Stimulated activated CD8-positive, alpha-beta memory T cell treated with anti-CD3 and anti-CD28 coated beads, Interleukin-2, amount 100 ng/mL, for 1 hour (primary cell): ENCODE measurements at places on chromosomes 3 and 15.

- no peak for DNase-seq
Observed at GRCh38 chr3:135267487-135267886, 472.4 kb downstream of the EPHB1 start.

- DNase-seq, result no peak
Observed at GRCh38 chr15:66004618-66005262, 135.4 kb downstream of the RAB11A start.

DNA sequence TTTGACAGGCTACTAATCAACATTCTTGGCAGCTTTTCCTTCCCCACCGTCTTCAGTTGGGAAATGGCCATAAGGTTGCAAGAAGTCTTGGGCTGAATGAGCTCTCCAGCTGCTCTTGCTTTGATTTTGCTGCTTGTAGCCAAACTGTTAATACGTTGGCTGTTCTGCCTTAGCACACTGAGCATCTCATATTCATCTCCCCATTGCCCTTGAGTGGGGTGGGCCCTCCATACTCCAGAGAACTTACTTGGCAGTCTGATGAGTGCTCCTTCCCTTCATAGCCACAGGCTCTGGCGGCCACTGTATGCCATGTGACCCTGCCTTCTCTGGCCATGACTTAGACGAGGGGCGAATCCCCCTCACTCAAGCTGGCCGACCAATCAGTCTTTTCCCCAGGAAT lies 25.8 kb upstream of the PAQR5 start:
- DNase-seq, result no peak

- no peak for DNase-seq
Observed at GRCh38 chr3:104396974-104397669, 969.6 kb upstream of the ALCAM start.

- no peak for DNase-seq
Observed at GRCh38 chr3:82473864-82474541, 712.6 kb upstream of the GBE1 start.

- DNase-seq, result no peak
Observed at GRCh38 chr3:71497367-71497897, 86.1 kb downstream of the FOXP1 start.

GRCh38 chr3:177106594-177106993 lies 90.7 kb downstream of the TBL1XR1 start:
- no peak for DNase-seq

DNA sequence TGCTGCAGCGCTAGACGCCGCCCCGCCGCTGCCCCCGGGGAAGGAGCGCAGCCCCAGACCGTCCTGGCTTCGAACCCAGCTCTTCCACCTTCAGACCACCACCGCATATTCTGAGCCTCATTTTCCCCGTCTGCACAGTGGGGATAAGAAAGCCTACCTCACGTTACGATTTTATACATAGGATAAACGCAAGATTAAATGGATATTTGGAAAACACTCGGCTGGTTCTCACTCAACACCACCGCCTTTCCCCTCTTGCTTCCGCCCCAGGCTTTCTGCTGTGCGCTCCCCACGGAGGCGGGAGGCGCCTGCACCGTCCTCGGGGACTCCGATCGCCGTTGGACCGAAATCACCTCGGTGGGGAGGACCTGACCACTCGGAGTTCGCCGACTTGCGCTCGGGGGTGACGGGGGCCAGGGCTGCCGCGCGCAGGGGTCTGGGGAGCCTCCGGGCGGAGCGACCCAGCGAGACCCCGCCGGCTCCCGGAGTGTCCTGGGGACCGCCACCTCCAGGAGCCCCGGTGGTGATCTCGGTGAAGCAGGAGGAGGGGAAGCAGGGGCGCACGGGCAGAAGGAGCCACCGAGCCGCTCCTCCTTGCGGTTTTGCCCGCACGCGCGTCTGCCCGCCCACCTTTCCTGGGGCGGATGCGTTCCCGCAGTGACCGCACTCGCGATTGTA lies 4.0 kb downstream of the FBXL22 start:
- DNase-seq, result peak; percentile 15

- DNase-seq, result no peak
Observed at GRCh38 chr3:29004885-29005599, 275.8 kb upstream of the RBMS3 start.

GRCh38 chr3:66565301-66565700 lies 64.5 kb upstream of the LRIG1 start:
- no peak for DNase-seq

DNA sequence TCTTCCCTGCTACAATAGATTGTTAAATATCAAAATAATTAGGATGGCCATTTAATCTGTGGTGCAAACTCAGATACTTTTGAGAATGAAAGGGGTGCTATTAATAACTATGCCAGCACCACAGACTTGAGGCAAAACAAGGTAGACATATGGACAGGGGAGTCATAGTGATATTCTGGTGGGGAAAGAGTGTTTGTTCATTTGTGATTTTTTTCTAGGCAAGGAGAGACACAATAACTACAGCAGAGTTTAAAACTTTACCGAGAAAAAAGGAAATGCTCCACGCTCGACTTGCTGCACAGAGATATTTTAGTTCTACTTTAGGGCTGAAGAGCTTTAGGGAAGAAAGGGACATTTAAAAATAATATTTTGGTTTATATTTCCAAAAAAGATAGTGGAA lies 611.2 kb upstream of the GRM7 start:
- no peak for DNase-seq

DNA sequence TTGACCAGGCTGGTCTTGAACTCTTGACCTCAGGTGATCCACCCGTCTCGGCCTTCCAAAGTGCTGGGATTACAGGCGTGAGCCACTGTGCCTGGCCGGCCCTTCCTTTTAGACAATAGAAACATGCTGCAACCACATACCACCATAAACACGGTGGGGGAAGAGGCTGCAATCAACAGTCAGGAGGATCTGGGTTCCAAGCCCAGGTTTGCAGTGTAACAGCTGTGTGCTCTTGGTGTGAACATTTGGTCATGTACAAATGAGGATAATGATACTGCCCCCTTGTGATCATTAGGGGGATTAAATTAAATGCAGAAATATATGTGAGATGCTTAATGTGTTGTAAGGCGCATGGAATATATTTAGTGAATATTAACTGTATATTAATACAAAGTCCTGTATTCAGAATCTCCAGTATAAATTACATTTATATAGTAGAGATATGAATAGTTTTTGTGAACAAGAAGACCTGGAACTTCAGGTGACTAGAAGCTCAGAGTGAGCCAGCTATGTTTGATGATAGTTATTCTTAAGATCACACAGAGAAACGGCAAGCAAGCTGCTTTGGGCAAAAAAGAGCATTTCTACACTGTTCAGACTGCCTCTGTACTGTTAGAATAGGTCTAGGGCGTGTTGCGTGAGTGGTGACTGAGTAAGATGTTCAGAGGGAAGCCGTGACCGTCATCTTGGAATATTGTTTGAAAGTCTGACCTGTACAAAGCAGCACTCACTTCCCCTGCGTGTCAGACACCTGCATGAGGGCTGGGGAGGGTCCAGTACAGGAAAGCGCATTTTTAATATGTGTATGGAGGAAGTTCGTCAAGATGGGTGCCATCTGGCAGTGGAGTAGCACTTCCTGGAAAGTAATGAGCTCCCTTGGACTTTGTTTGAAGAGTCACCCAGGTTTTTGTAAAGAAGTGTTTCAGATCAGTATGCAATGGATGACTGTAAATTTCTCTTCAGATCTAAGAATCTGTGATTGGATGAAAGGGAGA lies 125.8 kb downstream of the PGPEP1L start:
- DNase-seq, result no peak

DNA sequence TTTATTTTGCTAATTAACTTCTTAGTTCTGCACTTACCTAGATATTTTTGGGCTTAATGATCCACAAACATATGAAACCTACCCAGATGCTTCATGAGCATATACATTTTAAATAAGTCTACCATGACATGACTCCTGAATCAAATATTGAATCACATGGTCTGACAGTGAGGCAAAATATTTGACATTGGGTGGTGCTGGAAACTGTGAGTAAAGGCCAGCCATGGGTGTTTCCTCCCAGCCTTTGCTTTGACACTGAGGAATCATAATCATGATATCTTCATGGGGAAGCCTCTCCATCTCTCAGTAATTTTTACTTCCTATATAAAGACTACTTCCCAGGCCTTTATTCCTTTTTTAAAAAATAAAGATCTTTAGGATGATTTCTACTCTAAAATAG lies 22.8 kb upstream of the SSR3 start:
- no peak for DNase-seq

DNA sequence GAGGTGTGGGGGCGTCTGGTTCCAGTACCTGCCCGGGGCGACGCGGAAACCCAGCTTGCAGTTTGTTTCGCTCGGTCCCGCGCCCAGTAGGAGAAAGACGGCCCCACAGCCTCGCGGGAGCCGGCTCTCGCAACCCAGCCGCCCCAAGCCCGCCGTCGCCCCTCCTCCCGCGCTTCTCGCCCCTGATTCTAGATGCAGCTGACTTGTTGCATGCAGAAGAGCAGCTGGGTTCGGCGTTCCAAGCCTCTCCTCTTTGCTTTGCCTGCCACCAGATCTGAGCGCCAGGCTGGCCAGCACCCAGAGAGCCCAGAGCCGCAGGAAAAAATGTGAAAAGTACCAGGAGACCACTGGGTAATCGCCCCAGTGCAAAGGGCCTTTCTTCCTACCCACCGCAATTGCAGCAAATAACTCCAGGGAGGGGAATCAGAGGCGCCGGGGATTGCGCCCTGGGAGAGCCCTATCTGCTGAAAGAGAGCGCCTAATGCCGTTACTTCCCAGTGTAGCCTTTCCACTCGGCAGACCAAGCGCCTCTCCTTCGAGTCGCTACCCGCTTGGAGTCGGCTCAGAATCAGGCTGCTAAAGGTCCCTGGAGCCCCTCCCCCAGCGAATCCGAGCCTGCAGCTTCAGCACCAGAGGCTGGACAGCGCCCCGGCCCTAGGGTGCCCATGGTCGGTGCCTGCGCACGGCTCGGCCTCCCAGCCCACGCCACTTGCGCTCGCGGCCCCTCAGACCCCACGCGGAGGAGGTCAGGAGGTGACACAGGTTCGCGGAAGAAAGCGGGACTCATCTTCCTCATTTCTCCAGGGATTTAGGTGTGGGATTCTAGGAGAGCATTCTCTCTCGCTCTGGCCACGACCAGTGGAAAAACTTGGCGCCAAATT lies 15.7 kb upstream of the AEN start:
- no peak for DNase-seq

DNA sequence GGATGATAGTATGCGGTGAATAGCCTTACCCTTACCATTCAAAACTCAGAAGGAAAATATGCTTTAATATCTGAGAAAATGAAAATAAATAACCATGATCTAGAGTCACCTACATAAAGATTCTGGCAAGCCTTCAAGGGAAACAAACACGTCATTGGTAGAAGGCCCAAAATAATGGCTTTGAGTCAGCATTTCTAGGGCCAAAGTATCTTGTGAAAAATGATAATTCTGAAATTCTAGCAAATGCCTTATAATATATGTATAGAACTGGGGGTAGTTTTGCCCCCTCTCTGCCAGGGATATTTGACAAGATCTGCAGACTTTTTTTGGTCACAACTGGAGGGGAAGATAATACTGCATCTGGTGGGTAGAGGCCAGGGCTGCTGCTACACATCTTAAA lies 15.4 kb downstream of the PLSCR1 start:
- no peak for DNase-seq

- no peak for DNase-seq
Observed at GRCh38 chr15:66847565-66847991, 145.5 kb downstream of the SMAD6 start.

- no peak for DNase-seq
Observed at GRCh38 chr3:189101594-189101993, 70.2 kb upstream of the TPRG1 start.

DNA sequence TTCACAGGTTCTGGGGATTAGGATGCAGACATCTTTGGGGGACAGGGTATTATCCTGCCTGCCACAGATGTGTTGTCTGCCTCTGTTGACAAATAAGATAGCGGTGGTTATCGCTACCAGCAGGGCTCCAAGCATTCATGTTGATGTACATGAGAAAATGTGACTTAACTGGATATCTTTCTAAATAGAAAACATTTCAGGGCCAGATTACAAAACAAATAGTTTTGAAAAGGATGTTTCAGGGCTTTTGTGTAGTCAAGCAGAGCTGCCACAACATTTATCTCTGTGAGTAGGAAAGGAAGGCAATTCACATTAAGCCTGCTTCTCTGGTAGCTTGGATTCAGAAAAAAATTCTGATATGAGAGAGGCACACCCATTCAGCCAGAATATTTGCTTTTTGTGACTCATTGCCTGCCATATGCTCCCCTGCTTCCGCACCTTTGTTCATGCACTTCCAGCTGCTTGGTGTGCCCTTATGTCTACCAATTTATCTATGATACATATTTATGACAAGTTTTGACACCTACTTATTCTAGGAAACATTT lies 22.8 kb downstream of the PLS1 start:
- no peak for DNase-seq

DNA sequence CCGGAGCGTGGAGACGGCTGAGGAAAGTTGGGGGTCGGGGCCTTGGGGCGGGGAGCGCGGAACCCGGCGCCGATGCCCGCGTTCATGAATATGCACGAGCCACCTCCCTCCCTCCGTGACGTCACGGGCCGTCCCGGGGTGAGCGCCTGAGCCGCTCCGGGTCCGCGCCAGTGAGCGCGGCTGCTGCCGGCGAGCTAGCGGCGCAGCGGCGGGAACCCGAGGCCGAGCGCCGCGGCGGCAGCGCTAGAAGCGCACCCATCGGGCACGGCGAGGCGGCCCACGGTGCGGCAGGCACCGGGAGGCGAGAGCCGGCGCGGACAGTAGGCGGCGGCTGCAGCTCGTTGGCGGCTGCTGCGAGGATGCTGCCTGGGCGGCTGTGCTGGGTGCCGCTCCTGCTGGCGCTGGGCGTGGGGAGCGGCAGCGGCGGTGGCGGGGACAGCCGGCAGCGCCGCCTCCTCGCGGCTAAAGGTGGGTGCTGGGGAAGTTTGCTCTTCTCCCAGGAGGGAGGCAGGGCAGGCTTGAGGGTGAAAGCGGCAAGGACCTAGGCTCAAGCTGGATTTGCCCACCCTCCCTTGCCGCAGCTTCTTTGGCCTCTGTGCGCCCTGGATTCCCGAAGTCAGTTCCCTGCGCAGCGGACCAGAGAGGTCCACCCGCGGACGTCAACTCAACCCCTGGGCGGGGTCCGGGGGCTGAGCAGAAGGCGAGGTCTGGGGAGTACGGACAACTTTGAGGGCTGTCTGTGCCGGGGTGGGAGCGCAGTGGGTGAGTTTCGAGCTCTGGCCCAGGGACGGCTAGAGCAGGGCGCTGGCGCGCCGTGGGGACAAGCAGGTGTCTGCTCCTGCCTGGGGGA lies at the start of gene CLSTN2:
Gene CLSTN2 (plus strand): TSS at position 170 of the 850 bp plus-strand sequence.
- DNase-seq, result no peak

DNA sequence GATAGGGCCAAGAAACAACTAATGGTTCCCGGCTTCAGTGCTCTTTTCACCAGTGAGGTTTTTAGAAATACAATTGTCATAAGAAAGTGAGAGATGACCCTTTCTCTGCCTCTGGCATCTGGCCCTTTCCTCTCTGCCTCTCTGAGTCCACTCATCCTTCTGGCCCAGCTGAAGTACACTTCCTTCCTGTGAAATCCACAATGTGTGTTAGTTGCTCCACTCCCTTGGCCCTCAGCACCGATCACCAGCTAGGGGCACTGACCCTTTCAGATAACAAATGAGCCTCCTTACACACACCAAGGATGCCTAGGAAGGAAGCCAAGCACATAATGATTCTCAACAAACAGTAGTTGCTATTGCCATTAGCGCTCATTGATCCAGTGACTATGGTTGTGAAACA lies 2.9 kb upstream of the CAV3 start:
- DNase-seq, result no peak

- DNase-seq, result no peak
Observed at GRCh38 chr15:90570643-90571042, 40.9 kb downstream of the CRTC3 start.

- DNase-seq, result no peak
Observed at GRCh38 chr3:195802795-195803194, 8.9 kb downstream of the MUC4 start.
